ENCODE measurements at places on chromosomes 7 and 10.

DNA sequence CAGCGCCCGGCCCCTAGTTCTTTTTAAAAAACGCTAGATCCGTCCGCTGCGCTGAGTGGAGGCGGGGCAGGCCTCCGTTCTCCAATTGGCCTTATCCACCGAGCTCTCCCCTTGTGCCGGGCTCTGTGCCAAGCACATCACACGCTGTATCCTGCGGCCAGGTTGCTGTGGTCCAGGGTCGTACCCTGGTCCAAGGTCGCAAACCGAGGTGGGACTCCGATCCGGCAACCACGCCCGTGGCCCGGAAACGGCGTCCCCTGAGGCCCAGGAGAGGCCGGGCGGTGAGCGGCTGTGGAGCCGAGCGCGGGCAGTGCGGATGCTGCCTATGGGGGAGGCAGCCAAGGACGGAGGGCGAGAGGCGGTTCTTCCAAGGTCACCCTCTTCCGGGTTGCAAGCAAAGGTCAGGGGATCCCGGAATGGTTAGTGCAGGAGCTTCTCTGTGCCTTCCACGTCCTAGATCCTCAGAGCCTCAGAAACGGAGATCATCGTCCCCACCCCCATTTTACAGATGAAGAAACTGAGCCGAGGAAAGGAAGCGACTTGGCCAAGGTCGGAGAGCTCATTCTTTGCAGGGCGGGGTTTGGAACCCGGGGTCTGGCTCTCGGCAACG, 72.4 kb upstream of the LRRC4 start:
- no peak for DNase-seq

- DNase-seq: no peak
Measured at GRCh38 chr10:11414314-11415038, 197.0 kb downstream of the USP6NL start.

DNA sequence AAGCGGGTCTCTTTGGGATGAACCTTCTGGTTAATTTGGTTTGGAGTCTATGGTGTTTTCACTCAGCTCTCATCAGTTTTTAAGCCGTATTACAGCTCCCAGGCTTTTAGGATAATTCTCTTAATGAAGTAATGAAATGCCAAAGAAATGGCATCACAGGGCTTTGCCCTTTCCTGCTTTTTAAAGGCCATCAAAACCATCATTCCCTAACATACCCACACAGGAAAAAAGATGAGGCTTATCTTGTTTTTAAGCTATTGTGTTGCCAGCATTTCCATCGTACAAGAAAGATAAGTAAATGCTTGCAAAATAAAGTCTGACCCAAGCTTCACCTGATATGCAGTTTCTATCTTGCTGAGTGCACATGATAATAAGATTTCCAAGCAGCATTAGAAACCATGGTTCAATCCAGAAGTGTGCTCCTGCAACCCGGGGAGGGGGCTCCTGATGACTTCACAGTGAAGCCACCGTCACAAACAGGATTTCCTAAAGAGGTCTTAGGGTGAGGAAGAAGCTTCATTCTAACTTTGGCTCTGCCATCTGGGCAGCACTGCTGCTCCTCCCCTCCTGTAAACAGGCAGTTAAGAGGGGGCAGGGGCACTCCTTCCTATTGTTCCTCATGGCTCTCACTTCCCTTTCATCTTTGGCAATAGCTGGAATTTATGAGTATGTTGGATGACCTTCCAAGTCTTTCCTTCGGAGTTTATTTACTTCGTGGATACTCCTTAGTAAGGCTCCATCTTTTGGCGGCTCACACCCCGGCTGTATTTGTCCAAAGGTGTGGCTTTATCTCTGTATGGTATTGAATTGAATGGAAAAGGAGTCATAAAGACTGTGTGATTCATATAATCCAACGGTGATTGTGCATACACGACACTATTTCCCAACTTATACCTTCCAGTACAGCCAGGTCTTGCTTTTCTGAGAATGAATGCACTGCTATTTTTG, 55.2 kb upstream of the FAM133B start:
- DNase-seq: no peak

- DNase-seq: no peak
Measured at GRCh38 chr10:121405549-121405948, 192.7 kb downstream of the FGFR2 start.

DNA sequence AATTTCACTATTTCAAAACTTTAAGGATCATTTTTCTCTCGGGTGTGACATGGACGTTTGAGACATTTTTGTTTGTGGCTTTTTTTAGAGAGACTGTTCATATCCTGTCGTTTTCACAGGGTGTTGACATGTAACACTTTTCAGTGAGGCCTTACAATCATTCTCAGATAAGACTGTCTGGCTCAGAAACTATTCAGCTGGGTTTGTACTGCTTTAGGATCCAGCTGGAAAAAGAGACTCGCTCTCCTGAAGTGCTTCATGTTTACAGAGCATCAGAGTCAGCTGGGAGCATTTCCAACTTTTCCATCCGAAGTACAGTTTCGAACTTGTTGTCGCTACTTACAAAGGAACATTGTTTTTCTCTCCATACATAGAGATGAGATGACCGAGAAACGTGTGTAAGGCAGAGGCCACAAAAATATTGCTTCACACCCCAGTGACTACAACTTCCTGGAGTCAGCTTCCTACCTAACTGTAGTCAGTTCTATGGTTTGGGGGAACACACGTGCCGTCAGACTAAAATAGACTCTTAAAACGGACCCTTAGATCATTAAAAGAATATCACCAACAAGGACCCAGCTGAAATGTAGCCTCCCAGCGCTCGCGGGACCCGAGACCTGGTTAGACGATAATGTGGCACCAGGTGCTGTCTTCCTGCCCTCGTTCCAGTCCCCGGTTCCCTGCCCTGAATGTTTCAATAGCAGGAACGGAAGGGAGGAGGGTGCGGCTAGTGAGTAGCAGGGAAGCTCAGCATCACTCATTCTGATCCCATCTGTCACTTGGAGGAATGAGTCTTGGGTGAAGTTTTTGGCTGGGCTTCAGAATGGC, 78.0 kb downstream of the MKI67 start:
- DNase-seq: no peak

DNA sequence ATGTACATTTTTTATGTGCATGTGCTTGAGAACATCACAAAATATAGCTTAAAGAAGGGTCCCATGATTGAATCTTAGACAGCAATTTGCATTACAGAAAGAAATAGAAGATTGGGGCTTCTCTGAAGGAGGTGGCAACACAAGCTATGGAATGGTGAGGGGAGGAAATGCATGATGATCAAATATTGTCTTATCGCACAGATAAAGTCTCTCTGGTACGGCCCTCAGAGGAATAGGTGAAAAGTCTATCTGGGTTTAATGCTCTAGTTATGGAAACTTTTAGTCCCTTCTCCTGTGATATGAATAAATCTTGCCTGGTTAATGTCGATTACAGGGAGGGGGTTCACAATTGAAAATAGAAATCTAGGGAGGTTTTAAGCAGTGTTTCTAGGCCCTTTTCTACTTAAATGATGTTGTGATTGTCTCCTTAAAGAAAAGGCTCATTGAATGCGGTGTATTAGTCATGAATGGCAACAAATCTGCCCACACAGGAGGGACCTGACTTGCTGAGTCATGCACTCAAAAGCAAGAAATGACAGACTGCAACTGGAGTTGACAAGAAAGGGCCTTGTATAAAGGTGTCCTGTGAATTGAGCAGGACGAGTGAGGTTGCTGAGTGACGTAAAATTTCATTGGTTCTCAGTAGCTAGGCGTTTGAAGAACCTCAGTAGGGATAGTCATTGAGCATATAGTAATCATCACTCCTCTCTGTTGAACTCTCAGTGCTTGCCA, 133.4 kb upstream of the CSTF2T start:
- DNase-seq: no peak

- DNase-seq: no peak
Measured at GRCh38 chr10:12690525-12691126, 310.9 kb downstream of the CCDC3 start.

DNA sequence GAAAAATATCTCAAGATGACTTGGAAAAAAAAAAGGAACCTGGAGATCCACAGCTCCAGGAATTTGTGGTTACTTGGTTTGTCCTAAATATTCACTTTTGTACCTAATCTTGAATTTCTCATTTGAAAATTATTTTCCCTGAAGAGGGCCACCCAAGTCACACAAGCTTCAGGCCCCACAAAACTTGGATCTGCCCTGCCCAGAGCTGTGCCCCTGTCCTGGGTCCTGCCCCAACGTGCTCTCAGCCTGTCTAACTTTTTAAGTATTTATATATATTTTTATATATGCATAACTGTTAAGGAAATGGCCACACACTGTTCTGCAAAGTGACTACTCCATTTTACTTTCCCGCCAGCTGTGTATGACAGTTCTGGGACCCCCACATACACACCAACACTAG, 123.5 kb downstream of the ARHGAP22 start:
- DNase-seq: peak; percentile 8

DNA sequence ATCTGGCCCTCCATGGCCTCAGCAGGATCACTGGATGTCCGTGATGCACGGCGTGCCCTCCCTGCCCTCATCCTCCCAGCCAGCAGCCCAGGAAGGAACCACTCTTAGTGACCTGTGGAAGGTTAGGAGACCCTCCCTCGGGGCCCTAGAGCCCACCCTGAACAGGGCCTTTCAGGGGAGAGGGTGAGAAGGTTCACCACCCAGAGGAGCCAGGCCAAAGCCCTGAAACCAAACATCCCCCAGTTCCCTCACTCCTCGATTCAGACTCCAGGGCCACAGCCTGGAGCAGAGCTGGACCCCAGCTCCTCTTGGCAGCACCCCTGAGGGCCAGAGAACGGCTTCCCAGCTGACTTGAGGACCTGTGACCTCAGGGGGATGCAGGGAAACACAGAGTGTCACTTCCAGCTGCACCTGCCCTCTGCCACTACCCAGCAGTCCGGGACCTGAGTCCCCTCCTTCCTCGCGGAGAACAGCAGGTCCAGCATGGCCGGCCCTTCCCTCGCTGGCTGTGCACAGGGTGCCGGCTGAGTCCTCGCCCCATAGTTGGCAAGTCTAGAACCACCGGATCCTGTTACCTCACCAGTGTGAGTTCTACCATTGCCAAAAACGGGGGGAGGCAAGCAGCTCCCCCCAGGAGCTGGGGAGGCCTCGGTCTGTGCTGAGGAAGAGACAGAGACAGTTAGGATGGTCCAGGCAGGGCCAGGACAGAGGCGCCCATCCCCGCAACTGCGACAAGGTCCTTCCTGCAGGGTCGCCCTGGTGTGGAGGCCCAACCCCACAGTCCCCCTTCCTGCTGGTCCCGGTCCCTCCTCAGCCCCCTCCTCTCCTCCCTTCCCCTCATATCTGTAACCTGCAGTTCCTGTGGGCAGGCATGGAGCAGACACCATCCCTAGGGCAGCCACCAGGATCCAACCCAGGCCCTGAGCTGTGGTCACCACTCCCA, 158.6 kb downstream of the NRF1 start:
- no peak for DNase-seq

- no peak for DNase-seq
Measured at GRCh38 chr10:66744915-66745314, 180.9 kb upstream of the LRRTM3 start.

All from mesenteric fat pad (tissue), 1 donor.